ENCODE measurements at places on chromosomes 7 and 10.

DNA sequence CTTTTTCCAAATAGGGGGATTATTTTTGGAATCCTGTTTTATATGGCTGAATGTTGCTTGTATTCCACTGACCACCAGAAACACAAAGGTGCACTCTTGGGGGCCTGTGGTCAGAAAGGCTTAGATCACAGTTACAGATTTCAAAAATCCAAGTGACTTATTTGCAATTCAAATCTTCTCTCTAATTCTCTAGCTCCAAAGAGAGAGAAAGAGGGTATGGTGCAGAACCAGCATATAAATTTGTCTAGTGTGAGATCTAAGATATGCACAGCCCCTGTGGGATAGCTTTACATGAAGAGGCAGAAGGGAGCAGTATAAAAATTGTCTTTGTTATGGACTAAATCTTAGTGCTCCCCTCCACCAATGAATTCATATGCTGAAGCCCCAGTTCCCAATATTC lies 1121.7 kb upstream of the CELF2 start:
- DNase-seq: no peak

GRCh38 chr10:63976538-63976937 lies 455.3 kb downstream of the REEP3 start:
- DNase-seq: no peak

DNA sequence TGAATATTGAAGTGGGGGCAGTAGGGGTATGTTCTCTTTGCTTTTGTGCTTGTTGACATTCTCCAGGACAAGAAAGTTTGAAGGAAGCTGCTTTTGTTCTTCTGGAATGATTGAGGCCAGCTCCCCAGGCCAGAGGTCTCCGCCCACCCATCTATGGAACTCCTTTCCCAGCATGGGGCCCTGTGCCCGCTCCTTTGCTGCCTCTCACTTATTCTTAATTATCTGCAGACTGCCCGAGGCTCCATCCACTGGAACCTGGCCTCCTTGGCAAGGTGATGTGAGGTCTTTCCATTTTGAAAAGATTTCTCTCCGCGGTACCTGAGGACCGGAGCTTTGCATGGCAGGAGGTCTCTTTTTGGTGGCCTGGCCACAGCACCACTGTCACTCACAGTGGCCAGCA lies 39.3 kb upstream of the MKI67 start:
- no peak for DNase-seq

DNA sequence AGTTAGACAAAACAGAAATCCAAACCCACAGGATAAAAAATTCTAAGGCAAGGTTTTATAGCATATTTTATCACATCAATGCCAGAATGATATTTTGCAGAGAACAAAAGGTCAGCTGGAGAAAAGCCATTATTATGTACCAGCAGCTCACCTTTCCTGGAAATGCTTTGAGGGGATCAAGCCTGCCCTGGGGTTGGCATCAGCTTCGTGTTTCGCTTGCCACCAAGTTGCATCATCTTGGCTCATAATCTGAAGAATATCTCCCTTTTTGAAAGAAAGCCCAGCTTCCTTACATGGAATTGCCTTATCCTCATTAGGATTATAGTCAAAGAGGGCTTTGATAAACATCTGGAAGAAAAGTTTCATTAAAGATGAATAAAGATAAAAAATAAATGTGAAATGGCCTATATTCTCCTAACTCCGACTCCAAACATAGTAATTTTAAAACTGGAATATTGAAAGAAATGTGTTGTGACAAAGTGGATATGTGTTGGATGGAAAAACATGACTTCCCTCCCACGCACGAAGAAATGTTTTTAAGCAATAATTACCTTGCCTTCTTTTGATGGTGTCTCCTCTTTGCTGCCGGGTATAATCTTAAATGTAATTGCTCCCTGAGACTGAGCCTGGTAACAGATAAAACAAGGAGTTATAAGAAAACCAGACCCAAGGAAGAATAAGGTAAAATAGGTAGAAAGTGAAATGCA lies 121.3 kb upstream of the ODAD2 start:
- no peak for DNase-seq

GRCh38 chr10:52250510-52250909 lies 63.6 kb upstream of the DKK1 start:
- DNase-seq: no peak

DNA sequence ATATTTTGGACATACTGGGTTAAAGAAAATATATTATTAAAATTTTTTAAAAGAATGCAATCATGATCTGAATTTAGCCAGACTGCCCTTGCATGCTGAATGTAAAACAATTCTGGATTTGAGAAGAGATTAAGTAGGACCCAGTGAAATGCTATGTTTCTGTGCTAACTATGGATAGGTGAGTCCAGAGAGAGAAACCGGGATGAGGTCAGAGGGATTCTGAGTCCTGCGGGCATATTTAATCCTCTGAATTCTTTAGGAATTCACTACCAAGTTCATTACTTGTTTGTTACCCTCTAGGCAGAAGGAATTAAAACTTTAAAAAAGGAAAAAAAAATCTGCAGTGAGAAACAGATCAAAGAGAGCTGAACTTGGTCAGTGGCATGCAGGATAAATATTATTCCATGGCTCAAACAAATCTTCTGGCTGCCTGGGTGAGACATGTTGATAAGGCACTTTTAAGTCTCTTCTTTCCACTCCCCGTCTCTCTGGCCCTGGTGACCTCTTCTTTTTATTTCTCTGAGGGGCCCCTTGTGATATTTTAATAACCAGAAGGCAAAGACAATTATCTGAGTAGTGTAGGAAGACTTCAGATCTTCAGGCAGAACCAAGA lies 50.2 kb upstream of the LYZL1 start:
- DNase-seq: no peak

DNA sequence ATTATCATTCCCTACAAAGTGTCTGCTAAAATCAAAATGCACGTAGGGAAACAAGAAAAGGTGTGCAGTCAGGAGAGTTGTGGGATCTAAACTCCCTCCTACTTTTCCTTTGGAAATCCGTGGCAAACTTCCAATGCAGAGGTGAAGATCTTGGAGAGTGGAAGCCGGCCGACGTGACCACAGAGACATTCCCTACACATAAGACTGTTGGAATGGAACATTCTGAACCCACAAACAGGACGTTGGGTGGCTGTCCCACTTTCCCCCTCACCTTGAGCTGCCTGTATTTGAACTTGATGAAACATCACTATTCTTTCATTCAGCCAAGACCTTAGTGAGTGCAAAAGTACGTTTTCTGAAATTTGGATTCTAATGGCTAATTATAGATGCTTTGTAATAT lies 65.9 kb downstream of the PRKCQ start:
- no peak for DNase-seq

- no peak for DNase-seq
These were observed 29.9 kb downstream of the RNLS start for GRCh38 chr10:88553116-88553752.

DNA sequence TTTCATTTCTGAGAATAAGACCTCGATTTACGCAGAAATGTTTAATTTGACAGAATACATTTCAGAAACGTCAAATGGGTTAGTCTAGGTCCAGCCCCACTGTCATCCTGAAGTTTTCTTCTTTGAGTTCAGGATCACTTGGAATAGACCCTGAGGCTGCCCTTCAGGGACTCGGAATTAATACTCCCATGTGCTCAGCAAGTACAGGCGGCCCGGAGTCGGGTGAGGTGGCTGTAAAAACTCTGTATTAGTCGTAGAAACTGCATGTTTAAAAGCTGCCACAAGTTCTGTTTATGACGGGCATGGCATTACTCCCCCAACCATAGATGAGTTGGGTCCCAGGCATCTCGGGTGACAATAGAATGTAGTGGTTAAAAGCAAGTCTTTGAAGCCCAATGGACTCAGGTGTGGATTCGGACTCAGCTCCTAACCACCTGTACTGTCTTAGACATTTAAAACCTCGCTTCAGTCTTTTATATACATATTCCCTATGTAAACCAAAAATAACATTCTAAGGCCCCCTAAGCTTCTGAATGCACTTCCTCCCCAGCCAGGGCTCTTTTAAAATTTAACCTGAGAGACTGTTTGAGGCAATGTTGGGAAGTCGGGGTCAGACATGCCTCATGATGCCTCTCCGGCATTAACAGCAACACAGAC lies 216.3 kb downstream of the ADARB2 start:
- DNase-seq: no peak

GRCh38 chr10:133141144-133141957 lies 18.7 kb upstream of the KNDC1 start:
- no peak for DNase-seq

DNA sequence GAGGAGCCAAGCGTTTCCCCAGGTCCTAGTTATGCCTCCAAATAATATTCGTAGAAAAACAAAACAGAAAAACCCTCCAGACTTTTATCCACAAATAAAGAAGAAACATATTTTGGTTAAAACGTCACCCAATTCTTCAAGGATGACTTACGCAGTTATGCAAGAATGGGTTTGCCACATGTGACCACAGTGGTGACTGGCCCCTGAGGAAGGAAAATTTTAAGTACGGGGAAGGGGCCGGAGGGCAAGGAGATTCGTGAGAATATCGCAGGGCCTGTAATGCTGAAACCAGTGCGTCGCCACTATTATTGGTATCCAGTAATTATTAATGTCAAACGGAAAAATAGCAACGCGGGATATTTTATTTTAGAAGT lies 537 bp upstream of the MRPS24 start:
- no peak for DNase-seq

DNA sequence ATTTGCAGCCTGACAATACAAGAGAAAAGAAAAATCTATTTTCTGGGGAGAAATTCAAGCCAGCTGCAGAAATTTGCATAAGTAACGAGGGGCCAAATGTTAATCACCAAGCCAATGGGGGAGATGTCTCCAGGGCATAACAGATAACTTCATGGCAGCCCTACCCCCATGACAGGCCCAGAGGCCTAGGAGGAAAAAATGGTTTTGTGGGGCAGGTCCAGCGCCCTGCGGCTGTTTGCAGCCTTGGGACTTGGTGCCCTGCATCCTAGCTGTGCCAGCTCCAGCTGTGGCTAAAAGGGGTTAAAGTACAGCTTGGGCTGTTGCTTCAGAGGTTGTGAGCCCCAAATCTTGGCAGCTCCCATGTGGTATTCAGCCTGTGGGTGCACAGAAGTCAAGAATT lies 54.3 kb downstream of the VIM start:
- no peak for DNase-seq

DNA sequence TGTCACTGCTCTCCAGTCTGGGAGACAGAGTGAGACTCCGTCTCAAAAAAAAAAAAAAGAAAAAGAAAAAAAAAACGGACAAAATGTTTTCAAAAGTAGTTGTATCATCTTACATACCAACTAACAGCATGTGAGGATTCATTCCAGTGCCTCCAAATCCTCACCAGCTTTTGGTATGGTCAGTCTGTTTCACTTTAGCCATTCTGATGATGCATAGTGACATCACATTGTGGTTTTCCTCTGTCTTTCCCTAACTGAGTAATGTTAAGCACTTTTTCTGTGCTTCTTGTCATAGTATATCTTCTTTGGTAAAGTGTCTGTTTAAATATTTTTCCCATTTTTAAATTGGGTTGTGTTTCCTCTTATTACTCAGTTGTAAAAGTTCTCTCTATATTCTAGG lies 251.4 kb upstream of the CTBP2 start:
- DNase-seq: no peak

DNA sequence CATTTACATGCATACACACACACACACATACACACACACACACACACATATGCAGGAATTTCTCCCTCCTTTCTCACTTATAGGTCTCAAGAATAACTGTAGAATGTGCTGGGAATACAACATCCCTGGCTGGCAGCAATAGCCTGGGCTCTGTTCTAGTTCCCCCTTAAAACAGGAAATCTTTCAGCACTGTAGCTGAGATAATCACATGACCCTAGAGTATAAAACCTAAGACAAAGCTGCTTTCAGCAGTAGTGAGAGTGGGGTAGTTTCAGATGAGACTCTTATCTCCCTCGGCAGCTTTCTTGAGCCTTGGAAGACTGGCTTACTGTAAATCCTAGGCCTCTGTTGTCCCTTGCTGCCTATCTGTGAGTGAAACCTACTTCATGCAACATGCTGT lies 137.4 kb upstream of the AKR1E2 start:
- DNase-seq: no peak

GRCh38 chr7:92964141-92964540 lies 127.8 kb upstream of the CDK6 start:
- no peak for DNase-seq

DNA sequence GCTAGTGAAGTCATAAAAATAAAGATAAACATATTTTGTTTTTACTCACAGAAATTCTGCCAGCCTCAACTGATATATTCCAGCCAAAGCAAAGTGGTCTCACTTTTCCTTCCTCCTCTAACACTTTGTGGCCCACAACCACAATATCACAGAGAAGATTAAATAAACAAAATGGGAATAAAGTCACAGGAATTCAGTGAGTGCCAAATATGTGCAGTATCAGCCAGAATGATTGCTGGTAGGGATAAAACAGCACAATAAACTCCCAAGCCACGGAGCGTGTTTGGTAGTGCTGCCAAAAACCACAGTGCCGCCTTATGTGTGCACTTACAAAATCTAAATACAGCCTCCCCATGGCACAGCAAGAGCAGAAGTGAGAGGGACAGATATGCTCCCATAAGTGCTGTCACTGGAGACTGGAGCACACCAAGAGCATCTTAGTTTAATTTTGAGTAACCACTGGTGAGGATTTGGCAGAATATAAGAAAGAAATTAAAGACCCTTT lies 155.8 kb downstream of the POM121L12 start:
- no peak for DNase-seq

DNA sequence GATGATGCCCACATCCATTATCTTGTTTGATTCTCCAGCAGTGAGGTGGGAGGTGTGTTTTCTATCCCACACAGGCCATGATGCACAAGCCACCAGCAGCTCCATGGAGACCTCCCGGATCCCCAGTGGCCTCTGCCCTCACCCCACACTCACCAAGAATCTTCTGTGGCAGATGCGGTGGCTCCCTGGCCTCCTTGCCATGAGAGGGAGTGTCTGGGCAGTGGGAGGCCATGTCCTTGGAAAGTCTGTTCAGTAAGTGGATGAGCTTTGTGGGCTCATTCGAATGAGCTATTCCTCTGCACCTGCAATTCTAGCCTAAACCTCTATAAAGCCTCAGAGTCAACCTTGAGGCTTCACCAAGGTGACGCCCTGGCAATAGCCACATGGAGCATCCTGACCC lies 243.8 kb downstream of the TCERG1L start:
- no peak for DNase-seq

DNA sequence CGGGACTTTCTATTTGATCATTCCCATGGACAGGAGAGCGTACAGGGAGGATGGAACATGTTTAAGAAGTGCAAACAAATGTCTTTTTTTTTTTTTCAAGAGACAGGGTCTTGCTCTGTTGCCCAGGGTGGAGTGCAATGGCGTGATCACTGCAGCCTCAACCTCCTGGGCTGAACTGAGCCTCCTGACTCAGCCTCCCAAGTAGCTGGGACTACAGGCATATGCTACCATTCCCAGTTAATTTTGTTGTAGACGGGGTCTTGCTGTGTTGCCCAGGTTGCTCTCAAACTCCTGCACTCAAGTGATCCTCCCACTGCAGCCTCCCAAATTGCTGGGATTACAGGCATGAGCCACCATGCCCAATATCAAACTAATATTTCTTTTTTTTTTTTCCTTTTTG lies 40.5 kb downstream of the SPDYE5 start:
- DNase-seq: no peak

Data from esophagus squamous epithelium (tissue), 5 donors.